ENCODE measurements at places on chromosomes 5 and 9.

DNA sequence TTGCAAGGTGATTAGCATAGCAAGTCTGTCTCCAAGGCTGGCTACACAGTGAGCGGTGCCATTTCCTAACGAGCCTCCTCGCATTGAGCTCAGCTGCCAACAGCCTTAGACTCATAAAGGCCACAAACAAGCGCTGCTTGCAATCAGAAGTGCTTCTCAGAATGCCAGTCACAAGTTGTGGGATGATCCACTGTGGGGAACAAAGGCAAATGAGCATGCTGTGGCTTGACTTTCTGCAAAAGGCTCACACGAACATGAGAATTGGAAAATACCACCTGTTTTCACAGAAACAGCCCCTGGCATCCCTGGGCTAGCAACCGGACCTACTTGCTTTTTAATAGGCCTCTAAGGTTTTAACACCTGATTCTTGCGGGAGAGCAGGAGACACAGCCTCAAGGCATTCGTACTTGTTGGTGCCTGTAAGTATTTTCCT is 215.5 kb downstream of the FANCC start:
- no peak for DNase-seq

GRCh38 chr5:175867587-175868347 is 3.6 kb upstream of the CPLX2 start:
- no peak for DNase-seq

DNA sequence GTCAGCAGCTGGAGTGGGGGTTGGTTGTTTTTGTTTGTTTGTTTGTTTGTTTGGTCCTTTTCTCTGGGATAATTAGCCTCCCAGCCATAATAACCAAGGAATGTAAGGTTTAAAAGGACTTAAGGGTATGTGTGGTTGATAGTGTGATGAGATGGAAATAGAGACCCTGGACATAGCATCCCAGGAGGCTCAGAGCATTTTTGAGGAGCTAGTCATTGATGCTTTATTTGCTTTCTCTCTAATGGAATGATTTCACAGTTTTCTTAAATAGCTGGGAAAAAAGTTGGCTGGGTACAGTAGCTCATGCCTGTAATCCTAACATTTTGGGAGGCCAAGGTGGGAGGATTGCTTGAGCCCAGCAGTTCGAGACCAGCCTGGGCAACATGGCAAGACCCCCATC is 45.1 kb downstream of the TTC1 start:
- DNase-seq, result no peak

- DNase-seq, result no peak
These were observed 36.9 kb downstream of the FAM78A start for GRCh38 chr9:131239161-131239975.

GRCh38 chr9:94213511-94214124 is 45.5 kb upstream of the ZNF169 start:
- peak; percentile 55 for DNase-seq

GRCh38 chr9:89813482-89813881 is 208.7 kb downstream of the GADD45G start:
- no peak for DNase-seq

- no peak for DNase-seq
These were observed 760 bp downstream of the NPR3 start for GRCh38 chr5:32711681-32712480.

DNA sequence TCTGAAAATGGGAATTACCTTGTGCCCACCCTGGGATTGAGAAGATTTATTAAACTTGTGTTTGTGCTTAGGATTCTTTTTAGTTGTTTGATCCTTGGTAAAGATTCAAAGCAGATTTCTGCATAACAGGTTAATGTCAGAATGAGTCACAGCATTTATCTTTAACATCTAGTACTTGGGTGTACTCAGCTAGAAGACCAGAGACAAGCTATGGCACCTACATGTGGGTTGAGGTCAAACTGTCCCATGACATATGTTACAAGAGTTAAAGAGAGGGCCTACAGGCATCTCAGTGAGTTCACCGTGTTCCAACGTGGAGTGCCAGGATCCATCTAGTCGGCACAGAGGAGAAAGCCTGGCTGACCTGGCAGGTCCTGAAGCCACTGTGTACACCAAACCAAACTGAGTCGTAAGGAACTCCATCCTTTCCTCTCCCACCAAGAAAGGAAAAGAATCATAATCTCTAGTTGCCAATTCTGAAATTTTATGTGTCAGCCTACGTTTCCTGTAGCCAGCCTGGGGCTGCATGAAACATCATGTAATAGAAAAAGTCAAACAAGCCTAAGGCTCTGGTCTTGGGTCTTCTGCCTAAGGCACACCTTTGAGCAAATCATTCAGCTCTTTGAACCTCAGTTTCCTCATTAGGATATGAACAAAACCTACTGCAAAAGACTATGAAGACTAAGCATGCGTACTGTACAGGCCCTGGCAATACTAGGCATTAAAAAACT is 73.7 kb downstream of the RCL1 start:
- DNase-seq, result no peak

GRCh38 chr9:89442501-89442978 is 55.4 kb downstream of the SEMA4D start:
- no peak for DNase-seq

DNA sequence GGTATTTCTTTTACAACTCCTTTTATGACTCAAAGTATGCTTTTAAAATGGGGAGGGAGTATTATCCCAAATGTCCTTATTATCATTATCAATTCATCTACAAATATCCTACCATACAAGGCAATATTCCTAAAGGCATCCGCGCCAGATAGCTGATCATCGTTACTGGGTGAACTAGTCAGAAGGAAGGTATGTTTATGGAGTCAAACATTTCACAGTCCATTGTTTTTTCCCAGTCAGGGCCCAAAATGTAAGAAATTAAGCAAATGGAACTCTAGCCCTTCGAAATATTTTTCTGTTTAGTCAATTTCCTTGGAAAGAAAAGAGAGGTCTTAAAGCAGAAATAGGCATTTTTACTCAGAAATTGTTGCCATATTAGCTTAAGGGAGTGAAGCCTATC is 188.5 kb upstream of the CCNG1 start:
- no peak for DNase-seq

DNA sequence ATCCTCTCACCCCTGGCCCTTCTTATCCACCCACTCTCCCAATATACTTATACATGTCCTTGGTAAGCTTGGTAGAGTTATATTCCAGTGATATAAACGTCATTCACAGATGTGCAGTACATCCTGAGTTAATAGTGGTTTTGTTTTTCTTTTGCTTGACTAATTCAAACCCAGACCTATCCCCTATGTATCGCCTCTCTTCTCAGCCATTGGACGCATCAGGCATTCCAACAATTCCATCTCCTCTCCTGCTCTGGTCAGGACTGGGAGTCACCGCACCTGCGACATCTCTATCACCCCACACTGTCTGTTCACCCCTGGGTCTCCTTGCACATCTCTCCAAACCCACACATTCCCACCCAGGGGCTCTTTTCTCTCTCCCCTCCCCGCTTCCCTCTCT is 21.9 kb upstream of the IRX2 start:
- no peak for DNase-seq

DNA sequence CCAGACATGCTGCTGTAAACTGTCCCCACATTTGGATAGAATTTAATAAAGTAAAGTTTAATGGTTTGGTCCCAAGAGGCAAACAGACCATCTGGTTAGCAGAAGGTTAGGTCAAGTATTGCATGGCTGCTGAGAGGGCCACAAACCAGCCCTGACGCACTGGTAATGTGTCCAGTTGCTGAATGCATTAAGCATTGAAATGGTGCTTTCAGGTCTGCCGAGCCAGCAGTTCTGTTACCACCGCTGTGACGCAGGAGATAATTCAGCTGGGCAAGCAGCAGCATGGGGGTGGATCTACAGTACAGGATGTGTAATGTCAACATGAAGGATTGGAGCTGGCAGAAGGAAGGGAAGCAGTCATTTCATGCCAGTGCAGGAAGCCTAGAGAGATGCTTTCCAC is 16.0 kb downstream of the ZNF462 start:
- DNase-seq, result no peak

- no peak for DNase-seq
These were observed 114.8 kb downstream of the HSD17B3 start for GRCh38 chr9:96187151-96187555.

DNA sequence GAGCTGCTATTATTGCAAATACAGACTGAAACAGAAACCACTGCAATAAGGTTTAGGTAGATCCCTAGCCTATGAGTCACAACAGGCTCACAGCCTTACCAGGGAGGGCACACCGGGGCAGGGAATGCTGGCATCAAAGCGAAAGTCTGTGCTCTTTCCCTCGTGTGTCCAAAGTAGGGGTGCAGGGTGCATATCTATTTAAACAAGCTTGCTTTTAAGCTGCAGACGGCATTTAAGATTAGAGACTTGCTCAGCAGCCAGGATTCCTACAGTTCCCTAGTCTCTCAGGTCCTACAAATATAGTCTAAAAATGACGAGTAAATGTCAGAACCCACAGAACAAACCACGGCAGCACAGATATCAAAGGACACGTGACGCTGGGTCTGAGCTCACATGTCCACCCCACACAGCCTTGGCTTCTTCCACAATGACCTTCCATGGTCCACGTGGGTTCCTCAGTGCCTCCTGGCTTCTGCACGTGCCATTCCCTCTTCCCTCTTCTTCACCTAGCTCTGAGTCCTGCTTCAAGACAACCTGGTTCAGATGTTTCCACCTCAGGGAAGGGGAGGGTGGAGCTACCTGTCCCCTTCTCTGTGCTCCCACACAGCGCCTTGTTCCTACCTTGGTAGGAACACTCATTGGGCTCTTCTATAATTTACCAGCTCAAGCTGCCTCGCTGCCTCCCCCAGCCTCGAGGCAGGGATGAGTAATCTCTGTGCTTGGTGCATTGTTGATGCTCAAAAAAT is 193.2 kb downstream of the MAPKAP1 start:
- no peak for DNase-seq

GRCh38 chr9:113475031-113475430 is 11.5 kb downstream of the RGS3 start:
- no peak for DNase-seq

GRCh38 chr9:107665057-107665456 is 175.5 kb upstream of the KLF4 start:
- DNase-seq, result no peak

All from activated CD4-positive, alpha-beta T cell treated with anti-CD3 and anti-CD28 coated beads for 1 hour (primary cell).